ENCODE measurements at places on chromosomes 7 and 10. TPM values are rescaled to one million over a fixed set of nuclear protein-coding genes. Genes with fewer than 3 reads are reported as not detected.

DNA sequence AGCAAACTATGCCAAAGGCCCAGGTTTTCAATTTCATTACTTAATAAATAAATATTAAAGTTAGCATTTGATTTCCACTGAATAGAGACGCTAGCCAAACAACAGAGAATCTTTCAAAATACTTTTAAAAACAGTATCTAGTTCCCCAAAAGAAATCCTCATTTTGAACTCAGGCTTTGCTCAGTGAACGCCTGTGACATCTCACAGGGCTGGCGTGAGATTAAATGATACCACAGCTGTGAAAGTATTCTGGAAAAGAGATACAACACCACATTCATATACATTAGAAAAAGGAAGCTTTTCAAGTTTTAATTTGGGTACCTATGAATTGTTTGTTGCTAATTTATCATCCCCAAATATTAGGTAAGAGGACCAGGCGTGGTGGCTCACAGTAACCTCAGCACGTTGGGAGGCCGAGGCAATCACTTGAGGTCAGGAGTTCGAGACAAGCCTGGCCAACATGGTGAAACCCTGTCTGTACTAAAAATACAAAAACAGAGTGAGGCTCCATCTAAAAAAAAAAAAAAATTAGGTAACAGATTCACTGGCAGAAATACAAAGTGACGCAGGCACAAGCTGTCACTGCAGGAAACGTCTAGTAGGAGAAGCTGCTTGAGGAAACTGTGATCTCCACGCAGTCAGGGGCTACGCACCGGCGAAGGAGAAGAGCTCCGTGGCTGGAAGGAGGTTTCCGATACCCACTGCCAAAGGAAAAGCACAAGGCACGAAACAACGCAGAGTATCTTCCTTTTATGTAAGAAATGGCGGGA, 50.0 kb downstream of the AMZ1 start:
- H3K27me3 ChIP-seq = no peaks in the 10 kb centered on the region
- DNase-seq = no peak
- peaks cover 2% of the 10 kb centered on the region for H3K36me3 ChIP-seq
- H3K4me3 ChIP-seq = no peak overlapping the region

DNA sequence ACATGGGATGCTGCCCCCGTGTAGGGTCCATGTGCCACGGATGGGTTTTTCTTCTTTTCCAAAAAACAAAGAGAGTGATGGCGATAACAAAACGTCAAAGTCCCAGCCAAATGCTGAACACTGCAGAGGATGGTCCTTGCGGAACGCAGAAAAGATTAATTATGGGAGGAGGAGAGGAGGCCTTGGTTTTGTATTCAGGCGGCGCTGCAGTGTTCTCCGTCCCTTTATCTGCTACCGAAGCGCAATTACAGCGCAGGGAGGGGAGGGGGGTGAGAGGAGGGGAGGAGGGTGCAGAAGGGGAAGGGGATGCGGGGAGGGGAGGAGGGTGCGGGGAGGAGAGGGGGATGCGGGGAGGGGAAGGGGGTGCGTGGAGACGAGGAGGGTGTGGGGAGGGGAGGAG, 131.8 kb upstream of the PRKCQ start:
- no peak for DNase-seq
- no peak overlapping the region for H3K27ac ChIP-seq
- peaks cover 4% of the 10 kb centered on the region for H3K4me1 ChIP-seq
- H3K27me3 ChIP-seq = peaks cover 54% of the 10 kb centered on the region
- no peaks in the 10 kb centered on the region for H3K36me3 ChIP-seq

Gene NPFFR1
- not detected for total RNA-seq

DNA sequence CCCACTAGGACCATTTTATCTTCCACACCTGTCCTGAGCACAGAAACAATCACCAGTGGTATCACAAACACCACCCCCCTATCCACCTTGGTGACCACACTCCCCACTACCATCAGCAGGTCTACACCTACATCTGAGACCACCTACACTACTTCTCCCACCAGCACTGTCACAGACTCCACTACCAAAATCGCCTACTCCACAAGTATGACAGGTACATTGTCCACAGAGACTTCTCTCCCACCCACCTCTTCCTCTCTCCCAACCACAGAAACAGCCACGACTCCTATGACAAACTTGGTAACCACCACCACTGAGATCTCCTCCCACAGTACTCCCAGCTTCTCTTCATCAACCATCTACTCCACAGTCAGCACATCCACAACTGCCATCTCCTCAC, 3.3 kb downstream of the MUC3A start:
- peaks cover 12% of the 10 kb centered on the region for H3K27me3 ChIP-seq
- H3K27ac ChIP-seq = no peak overlapping the region
- H3K4me1 ChIP-seq = no peaks in the 10 kb centered on the region
- no peak overlapping the region for H3K4me3 ChIP-seq
- DNase-seq = no peak

DNA sequence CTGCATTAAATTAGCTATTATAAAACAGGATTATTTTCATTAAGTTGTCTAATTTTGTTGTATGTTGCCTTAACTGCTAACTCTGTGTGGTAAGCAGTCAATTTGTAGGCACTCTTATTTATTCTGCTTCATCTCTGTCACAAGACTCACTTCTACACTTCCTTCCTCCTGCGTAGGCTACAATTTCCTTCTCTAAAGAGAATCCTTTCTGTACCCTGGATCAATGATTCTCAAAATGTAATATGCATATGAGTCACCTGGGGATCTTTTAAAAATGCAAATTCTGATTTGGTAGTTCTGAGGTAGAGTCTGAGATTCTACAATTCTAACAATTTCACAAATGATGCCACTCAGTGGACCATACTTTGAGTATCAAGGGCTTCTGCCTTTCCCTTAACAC, 4.4 kb upstream of the UBE2D1 start:
- no peak for DNase-seq
- H3K4me3 ChIP-seq = no peak overlapping the region
- peaks cover 15% of the 10 kb centered on the region for H3K27me3 ChIP-seq
- H3K36me3 ChIP-seq = no peaks in the 10 kb centered on the region
- no peak overlapping the region for H3K27ac ChIP-seq

GRCh38 chr7:5526100-5526905, 102.7 kb upstream of the TNRC18 start:
- peaks cover 3% of the 10 kb centered on the region for H3K27me3 ChIP-seq
- peak overlapping the region; percentile 90 for H3K27ac ChIP-seq
- DNase-seq = peak; percentile 69

All from activated CD8-positive, alpha-beta memory T cell treated with anti-CD3 and anti-CD28 coated beads, Interleukin-2, amount 10 ng/mL, durations not matched to agents 7 days and 5 days (primary cell).